ENCODE measurements at places on chromosomes 12 and 14.

GRCh38 chr12:109467978-109468676 lies 9.0 kb downstream of the KCTD10 start:
- no peak for DNase-seq

- no peak for DNase-seq
Measured at GRCh38 chr14:29925736-29926135, 1.9 kb downstream of the PRKD1 start.

- DNase-seq, result no peak
Measured at GRCh38 chr14:59890676-59891075, 20.1 kb upstream of the RTN1 start.

- DNase-seq, result no peak
Measured at GRCh38 chr14:51041883-51042282, 53.0 kb downstream of the TRIM9 start.

DNA sequence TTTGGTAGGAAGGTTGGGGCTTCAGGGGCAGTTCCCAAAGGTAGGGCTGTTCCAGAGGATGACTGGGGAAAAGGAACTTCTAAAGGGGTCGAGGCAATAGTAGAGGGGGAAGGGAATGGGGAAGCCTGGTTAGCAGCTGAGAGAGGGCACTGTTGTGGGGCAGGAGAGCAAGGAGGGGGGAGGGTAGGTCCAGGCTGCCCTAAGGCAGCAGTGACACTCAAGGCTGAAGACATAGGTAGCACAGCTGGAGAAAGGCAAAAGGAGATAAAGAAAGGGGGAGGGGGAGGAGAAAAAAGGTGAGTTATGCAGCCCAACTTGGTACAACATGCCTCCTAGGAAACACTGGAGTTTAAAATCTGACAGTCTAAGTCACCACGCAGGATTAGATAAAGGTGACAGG lies 3.9 kb downstream of the NACA start:
- DNase-seq, result no peak

DNA sequence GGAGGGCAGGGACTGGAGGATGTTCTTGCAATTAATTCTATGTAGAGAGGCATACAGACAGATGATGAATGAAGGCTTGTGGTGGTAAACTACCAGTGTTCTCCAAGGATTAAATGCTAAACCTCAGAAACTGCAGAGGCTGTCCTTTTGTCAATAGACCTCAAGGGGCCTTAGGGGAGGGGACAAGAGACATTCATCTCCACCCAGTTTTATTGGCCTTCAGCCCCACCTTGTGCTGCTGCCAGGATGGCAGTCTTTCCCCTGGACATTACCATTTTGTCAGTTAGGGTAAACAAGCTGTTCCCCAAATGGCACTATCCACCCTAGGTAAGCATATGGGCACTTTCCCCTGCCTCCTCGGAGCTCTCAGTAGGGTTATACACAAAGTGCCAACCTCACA lies 4.9 kb upstream of the SMAGP start:
- no peak for DNase-seq

DNA sequence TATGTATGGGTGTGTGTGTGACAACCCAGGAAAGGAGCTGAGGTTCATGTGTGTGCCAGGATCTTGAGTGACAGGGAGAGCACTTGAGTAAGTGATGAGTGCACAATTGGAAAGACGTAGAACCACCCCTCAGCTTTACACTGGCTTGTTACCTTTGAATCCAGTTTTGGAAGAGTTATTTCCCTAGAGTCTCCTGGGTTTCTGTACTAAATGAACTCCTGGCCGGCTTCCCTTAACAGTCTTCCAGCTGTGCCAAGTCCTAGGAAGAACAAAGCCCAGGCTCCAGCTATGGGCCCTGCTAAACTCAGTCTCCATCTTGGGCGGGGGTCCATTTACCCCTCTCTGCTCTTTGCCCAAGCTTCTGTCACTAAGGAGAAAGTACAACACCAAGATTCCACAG lies 19.7 kb upstream of the NR1H4 start:
- DNase-seq, result no peak

DNA sequence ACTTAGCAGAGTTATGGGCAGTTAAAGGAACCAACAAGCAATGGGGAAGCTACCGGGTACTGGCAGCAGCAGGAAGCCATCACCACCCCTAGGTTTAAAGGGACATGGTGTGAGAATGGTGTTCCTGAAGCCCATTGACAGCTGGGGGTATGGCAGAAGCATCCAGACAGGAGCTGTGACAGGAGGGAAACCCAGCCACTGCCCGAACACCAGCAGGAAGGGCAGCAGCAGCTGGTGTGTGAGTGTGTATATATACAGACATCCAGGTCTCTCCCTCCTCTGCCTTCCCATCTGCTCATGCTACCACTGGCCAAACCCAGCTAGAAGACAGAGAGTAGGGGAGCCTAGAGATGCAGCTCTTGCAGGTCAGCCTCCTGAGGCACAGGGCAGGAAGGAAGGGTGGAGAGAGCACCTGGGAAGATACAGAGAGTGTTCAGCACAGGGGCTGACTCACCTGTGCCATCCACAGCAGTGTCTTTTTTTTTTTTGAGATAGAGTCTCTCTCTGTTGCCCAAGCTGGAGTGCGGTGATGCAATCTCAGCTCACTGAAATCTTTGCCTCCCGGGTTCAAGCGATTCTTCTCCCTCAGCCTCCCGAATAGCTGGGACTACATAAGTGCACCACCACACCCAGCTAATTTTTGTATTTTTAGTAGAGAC lies 9.2 kb upstream of the ADCK1 start:
- no peak for DNase-seq

DNA sequence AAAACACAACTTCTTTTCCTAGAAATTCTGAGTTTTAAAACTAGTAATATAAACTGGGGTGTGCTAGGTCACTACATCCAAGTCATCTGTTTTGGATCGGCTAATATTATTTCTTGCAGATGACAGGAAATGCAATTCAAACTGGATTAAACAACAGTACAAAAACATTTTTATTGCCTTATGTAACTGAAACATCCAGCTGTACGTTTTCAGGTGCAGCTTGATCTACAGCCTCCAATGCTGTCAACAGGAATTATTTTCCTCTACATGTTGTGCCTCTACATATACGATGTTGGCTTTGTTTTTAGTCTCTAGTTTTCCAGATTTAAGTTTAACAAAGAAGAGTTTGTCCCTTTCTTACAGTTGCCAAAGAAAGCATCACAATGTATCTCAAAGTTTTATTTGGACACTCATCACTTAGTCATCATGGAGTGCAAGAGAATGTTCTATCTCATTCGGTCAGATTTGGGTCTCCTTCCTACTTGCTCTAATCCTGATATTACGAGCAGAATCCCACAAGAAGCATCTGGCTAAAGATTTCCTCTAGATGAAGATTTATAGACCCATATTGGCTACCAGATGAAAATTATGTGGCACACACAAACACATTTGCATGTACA lies 326.7 kb downstream of the SLC6A15 start:
- no peak for DNase-seq

- DNase-seq, result no peak
Measured at GRCh38 chr12:52818388-52818787, 4.5 kb upstream of the KRT4 start.

DNA sequence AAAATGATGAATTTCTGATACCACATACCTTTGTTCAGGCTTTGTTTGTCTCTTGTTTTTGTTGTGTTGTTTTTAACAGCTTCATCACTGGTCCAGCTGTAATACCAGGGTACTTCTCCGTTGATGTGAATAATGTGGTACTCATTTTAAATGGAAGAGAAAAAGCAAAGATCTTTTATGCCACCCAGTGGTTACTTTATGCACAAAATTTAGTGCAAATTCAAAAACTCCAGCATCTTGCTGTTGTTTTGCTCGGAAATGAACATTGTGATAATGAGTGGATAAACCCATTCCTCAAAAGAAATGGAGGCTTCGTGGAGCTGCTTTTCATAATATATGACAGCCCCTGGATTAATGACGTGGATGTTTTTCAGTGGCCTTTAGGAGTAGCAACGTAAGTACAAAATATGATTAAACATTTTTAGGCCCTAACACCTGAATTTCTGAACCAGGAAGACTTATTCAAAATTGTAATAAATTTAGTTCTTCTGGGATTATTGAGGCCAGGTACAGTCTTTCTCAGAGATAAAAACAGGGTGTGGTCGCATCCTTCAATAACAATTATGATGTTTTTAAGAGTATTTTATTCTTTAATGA lies 22.4 kb downstream of the RXYLT1 start:
- peak; percentile 38 for DNase-seq

DNA sequence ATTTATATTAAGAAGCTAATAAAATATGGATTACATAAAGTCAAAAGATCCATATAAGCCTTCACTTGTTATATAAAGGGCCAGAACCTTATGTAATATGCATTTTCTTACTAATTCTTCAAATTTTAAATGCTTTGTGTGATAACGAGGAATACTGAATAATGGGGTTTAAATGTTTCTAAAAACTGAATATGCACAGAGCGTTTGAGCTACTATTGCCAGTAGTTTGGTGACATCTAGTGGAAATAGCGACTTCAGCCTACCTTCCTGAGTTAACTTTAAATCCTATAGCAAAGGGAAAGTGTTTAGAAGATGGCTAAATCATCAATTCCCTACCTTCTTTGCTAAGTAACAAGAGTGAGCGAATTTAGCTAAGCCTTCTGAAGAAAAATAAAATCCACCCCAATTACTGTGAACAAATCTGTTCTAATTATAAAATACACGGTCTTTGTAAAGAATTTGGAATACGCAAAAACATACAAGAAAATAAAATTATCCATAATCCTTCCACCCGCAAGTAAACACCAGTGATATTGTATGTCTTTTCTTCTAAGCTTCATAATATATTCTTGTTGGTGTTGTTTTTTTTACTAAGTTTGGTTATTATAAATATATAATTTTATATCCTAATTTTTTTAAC lies 115.5 kb upstream of the G2E3 start:
- DNase-seq, result no peak

GRCh38 chr14:36315159-36315853 lies 5.1 kb downstream of the MBIP start:
- DNase-seq, result no peak

GRCh38 chr14:104971447-104972240 lies 6.5 kb downstream of the AHNAK2 start:
- no peak for DNase-seq

All from Caki2 (cell line).